ENCODE measurements at places on chromosomes 6 and 20.

GRCh38 chr6:24327756-24328155 lies 30.1 kb downstream of the DCDC2 start:
- no peak for DNase-seq

DNA sequence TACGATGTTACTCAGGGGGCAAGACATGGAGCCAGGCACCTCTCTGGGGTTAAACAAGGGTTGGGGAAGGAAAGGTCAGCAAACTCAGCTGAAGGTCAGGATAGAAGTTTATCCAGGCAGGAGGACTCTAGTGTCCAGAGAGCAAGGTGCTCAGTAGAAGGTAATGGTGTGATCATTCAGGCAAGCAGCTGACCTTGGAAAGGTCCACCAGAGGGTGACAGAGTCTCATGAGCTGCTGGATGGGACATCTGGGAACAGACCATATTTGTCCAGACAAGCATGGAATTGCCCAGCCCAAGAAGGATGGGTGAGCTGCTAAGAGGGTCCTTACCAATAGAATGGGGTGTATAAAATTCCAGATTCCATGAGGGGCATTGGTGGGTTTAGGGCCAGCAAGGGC lies 89.5 kb downstream of the MAP3K7 start:
- no peak for DNase-seq

DNA sequence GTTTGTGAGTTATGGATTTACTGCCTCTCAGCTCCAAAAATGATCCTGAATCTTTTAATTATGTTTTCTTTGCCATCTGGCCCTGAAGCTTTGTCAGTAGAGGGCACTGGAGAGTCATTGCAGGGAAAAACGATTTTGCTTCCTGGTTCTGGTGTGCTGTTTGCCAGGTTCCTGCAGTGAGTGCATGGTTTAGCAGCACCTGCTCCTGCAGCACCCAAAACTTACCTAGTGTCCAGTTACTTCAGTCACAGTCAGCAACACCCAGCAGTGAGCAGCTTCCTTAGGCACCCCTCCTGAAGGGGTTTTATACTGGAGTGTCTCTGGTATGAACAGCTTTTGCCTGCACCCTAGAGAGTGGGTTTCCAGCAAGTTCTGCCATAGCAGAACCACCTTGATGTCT lies 6.0 kb upstream of the TRIM26 start:
- DNase-seq = peak; percentile 24

DNA sequence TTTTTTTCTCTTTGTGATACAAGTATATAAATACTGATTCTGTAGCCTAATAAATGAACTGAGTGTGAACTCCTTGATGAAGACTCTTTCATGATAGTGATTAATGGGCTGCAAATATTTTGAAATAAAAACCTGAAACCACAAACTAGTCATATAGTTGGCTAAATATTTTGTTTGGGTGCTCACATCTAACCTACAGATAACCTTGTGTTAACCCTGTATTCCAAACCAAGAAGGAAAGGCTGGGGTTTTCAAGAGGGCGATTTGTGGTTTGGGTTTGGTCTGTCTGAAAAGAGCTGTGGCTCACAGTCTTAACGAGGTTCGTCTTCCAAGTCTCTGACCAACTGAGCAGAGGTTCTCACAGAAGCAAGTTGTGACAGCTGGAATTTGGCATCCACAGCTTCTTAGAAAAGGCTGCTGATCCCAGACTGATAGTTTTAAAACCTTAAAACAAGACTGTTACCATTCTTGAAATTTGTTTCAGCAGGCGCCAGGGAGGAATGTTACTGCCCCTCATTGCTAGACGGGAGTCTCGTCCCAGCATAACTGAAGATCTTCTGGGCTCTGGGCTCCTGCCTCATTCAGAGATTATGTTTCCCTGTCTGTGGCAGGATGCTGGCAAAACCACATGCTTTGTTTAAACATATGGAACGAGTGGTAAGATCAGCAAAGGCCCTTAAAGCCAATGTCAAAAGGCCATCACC lies 736.4 kb upstream of the MARCKS start:
- DNase-seq = peak; percentile 96

DNA sequence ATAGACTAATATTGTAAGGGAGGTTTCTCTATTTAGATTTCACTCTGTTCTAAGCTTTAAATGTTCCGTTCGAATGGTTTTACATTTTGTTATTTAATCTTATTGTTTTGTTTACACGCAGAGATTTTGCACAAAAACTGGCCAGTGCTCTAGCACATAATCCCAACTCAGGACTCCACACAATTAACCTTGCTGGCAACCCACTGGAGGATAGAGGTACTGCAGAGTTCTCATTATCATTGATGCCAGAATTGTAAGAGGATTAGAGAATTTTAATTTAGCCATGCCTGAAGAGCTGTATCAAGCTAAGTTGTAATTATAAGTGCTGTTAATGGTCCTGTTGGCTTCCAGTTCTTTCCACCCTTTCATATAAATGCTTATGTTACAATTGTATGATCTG lies 179.7 kb upstream of the SCGN start:
- DNase-seq = no peak
